ENCODE measurements at places on chromosomes 4 and X. TPM values are rescaled to one million over a fixed set of nuclear protein-coding genes. Genes with fewer than 3 reads are reported as not detected.

DNA sequence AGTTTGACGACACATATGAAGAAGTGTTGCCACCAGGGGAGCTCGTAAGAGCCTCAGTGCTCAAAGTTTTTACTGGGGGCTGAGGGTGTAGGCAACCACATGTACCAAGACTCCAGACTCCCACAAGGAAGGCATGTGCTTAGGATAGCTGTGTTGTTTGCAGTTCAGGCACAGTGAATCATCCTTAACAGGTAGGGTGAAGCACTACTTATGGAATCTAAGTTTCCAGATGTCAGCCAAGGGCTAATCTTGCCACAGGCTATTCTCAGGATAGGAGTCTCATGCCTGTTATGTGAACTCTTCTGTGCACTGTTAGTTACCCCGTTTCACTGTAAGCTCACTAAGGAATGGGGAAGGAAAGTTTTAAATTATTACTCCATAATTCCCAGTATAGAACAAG is 202.6 kb downstream of the TMA16 start:
- DNase-seq = no peak

Gene MAGEB2
- polyA plus RNA-seq = not detected

GRCh38 chr4:37641886-37642849 is 44.0 kb downstream of the RELL1 start:
- DNase-seq = no peak

- no peak for DNase-seq
Measured at GRCh38 chr4:7571701-7572100, 137.0 kb upstream of the PSAPL1 start.

DNA sequence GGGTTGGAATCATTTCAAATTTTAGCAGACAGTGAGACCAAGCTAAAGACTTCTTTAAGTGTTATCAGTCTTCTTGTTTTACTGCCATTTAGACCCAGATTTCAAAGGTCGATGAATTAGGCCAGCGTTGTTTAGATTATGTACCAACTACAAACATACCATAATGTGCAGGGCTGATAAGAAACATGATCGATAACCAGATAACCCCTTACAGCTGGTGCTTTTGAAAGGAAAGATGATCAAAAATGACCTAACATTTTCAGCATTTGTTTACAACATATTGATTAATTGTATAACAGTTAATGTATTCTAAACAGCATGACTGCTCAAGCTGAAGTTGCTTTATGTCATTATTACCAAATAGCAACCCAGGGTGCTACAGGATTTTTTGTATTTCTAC is 400.4 kb upstream of the FAM241A start:
- peak; percentile 13 for DNase-seq

All from large intestine (tissue), 12 donors.